MCF 10A (cell line): ENCODE measurements at places on chromosomes 7 and 10. TPM values are rescaled to one million over a fixed set of nuclear protein-coding genes. Genes with fewer than 3 reads are reported as not detected.

The PDZD7 gene
- 0.27 and 0.58 TPM in 2 replicates for total RNA-seq

The PURB gene
- total RNA-seq = 21.3 and 27.9 TPM in 2 replicates

The PNLIPRP2 gene
- not detected in 2 replicates for total RNA-seq

The CACNA2D1 gene
- total RNA-seq = not detected in 2 replicates

The TDRD1 gene
- total RNA-seq = not detected in 2 replicates

The CYP3A5 gene
- 0.58 and 0.83 TPM in 2 replicates for total RNA-seq

The TSPAN33 gene
- 1.7 TPM in 2 replicates for total RNA-seq

The NEUROG3 gene
- total RNA-seq = not detected in 2 replicates

The HABP2 gene
- total RNA-seq = not detected in 2 replicates

The SPAM1 gene
- total RNA-seq = not detected in 2 replicates

The KAT6B gene
- total RNA-seq = 16.4 and 18.3 TPM in 2 replicates

The GPR37 gene
- 1.9 TPM in 2 replicates for total RNA-seq

The FAM107B gene
- 32.1 and 41.3 TPM in 2 replicates for total RNA-seq

The NRAP gene
- not detected in 2 replicates for total RNA-seq

The OPN1SW gene
- total RNA-seq = not detected in 2 replicates

The TMEM225B gene
- 0.70 and 0.96 TPM in 2 replicates for total RNA-seq

The CNTNAP2 gene
- total RNA-seq = 1.0 and 1.1 TPM in 2 replicates

The MINDY3 gene
- 28.8 and 31.7 TPM in 2 replicates for total RNA-seq

The FZD1 gene
- total RNA-seq = 3.3 and 4.4 TPM in 2 replicates

The INMT gene
- not detected in 2 replicates for total RNA-seq

The TRIM73 gene
- total RNA-seq = 1.8 and 3.7 TPM in 2 replicates

The PLCE1 gene
- total RNA-seq = 0.22 and 0.23 TPM in 2 replicates

The CLEC5A gene
- total RNA-seq = not detected in 2 replicates

The HKDC1 gene
- total RNA-seq = 0.68 and 1.1 TPM in 2 replicates

The BHLHA15 gene
- total RNA-seq = 3.2 and 6.0 TPM in 2 replicates

The CPA2 gene
- total RNA-seq = not detected in 2 replicates

The VAX1 gene
- not detected in 2 replicates for total RNA-seq

The RBAK gene
- 14.4 and 14.6 TPM in 2 replicates for total RNA-seq

The ZNF804B gene
- not detected in 2 replicates for total RNA-seq

The PLPP4 gene
- 0.86 and 1.3 TPM in 2 replicates for total RNA-seq

The OR2A5 gene
- total RNA-seq = not detected in 2 replicates

The TEX47 gene
- total RNA-seq = not detected in 2 replicates

The DNAAF5 gene
- 35.6 and 37.6 TPM in 2 replicates for total RNA-seq

The FAM131B gene
- 0.19 and 0.25 TPM in 2 replicates for total RNA-seq

The GSTO1 gene
- total RNA-seq = 54.6 and 61.8 TPM in 2 replicates

The CNPY1 gene
- total RNA-seq = not detected in 2 replicates

The PLEKHA1 gene
- total RNA-seq = 55.8 and 56.7 TPM in 2 replicates

The NRBF2 gene
- total RNA-seq = 44.9 and 56.9 TPM in 2 replicates

The ACTA2 gene
- 25.4 and 25.6 TPM in 2 replicates for total RNA-seq

The CABCOCO1 gene
- not detected in 2 replicates for total RNA-seq

The OR13A1 gene
- total RNA-seq = not detected in 2 replicates

The GFRA1 gene
- total RNA-seq = not detected in 2 replicates

The INSIG1 gene
- total RNA-seq = 11.2 and 12.4 TPM in 2 replicates

The VSTM4 gene
- total RNA-seq = not detected in 2 replicates

The IFIT1B gene
- not detected in 2 replicates for total RNA-seq

The STAG3 gene
- total RNA-seq = 1.1 and 1.5 TPM in 2 replicates

The UBE2D1 gene
- total RNA-seq = 12.2 and 14.7 TPM in 2 replicates

The FIS1 gene
- total RNA-seq = 213 and 221 TPM in 2 replicates

The ADRB1 gene
- 0.28 and 0.56 TPM in 2 replicates for total RNA-seq

The OR6B1 gene
- total RNA-seq = not detected in 2 replicates

The CPVL gene
- total RNA-seq = 29.2 and 49.0 TPM in 2 replicates

The PPP1R17 gene
- not detected in 2 replicates for total RNA-seq

The ACTR1A gene
- 60.1 and 75.3 TPM in 2 replicates for total RNA-seq

The SLC16A9 gene
- 0.54 and 0.84 TPM in 2 replicates for total RNA-seq

The ADIRF gene
- 60.3 and 89.0 TPM in 2 replicates for total RNA-seq

The DGKI gene
- 1.4 and 1.7 TPM in 2 replicates for total RNA-seq

The LMOD2 gene
- total RNA-seq = not detected in 2 replicates

The TRIM50 gene
- not detected in 2 replicates for total RNA-seq
